ENCODE measurements at places on chromosomes 13 and 19.

DNA sequence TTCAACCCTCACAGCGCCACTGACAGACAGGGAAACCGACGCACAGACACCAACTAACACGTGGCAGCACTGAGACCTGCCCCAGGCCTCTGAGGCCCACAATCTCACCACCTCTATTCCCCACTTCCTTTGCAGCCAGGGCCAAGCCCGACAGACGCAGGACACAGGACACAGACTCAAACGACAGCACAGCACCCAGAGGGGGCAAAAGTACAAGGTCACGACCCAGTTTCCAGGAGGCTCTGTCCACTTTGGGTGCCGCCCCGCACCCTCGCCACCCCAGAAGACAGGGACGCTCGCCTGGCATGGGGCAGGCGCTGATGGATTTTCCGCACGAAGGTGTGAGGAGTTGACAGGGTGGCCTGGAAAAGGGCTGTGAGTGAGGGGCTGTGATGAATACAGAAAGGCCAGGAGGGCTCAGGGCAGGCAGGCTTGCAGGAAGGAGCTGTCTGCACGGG lies 48.8 kb downstream of the MLLT1 start:
- DNase-seq: no peak

- no peak for DNase-seq
These were observed 75.3 kb upstream of the RXFP2 start for GRCh38 chr13:31663880-31664585.

GRCh38 chr13:110164706-110165105 lies 142.3 kb downstream of the COL4A1 start:
- DNase-seq: no peak

DNA sequence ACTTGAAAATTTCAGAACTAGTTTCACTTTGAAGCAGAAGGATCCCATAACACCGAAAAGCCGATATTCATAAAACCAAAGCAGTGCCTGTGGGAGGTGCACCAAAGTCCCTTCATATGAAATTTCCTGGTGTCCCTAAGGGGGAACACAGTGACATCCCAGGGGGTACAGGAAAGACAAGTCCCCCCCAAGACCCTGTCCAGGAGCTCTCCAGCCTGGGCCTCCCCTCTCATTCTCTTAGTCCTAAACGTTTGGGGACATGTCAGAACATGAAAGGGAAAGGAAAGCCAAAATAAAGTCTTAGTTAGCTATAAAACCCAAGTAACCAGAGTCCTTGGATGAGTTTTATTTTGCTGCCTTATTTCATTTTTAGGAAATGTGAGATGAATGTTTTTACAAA lies 56.6 kb downstream of the MRPL57 start:
- no peak for DNase-seq

DNA sequence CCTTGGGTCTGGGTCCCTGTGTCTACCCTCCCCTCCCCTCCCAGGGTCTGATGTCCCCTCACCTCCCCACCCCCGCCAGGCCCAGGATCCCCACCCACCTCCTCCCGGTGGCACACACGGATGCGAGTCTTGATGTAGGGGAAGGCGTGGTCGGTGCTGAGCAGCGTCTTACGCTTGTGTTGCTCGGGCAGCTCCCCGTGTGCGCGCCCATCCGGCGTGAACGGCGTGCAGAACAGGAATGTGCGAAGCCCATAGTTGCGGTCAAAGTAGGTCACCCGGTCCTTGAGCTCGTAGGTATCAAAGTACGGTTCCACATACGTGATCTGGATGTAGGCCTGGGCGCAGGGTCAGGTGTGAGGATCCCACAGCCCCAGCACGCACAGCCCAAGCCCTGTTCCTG lies 4.4 kb upstream of the KANK2 start:
- no peak for DNase-seq

- DNase-seq: no peak
These were observed 801.9 kb upstream of the SLITRK1 start for GRCh38 chr13:84684048-84684662.

- DNase-seq: no peak
These were observed 10.4 kb upstream of the TBC1D4 start for GRCh38 chr13:75492389-75492788.

- no peak for DNase-seq
These were observed 1316.7 kb upstream of the SLC10A2 start for GRCh38 chr13:104382951-104383350.

- peak; percentile 44 for DNase-seq
These were observed 44.5 kb upstream of the GTF3A start for GRCh38 chr13:27379694-27380641.

GRCh38 chr13:51440381-51440780 lies 12.5 kb downstream of the INTS6 start:
- DNase-seq: no peak

- DNase-seq: no peak
These were observed 38.5 kb upstream of the TFDP1 start for GRCh38 chr13:113545931-113546516.

- no peak for DNase-seq
These were observed 34.4 kb upstream of the NANOS3 start for GRCh38 chr19:13842291-13843103.

DNA sequence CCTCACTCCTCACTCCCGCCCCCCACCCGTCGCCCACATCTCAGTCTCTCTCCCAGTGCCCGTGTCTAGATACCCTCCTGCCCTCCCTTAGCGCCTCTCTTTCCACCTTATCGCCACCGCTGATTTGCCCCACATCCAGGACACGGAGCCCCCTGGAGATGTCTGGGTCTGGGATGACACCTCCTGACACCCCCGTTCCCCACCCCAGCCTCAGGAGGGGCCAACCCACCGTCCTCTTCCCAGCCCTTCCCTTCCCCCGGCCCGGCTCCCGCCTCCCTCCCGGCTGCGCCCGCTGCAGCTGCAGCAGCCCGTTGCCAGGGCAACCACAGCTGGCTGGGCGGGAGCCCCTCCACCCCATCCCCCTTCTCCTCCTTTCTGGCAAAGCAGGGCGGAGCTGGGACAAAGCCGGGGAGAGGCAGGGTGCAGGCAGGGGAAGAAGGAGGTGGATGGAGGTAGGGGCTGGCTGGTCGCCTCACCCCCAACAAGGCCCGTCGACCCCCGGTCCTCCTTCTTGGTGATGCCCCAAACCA lies 13.5 kb downstream of the DPF1 start:
- no peak for DNase-seq

DNA sequence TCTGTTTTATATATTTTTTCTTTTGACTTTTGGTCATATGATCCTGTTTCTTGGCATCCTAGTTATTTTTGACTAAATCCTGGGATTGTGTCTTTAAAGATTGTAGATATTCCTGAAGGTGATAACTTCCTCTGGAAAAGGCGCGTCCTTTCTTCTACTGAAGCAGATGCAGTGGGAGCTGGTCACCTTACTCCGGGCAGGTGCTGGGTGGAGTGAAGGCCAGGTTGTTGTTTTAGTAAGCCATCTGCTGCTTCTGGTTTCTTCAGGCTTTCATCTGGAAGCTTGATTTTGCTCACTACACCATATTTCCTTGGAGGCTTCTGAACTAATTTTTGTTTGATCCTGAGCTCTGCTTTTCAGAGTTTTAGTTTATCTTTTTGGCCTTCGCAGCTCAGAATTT lies 21.5 kb downstream of the URI1 start:
- no peak for DNase-seq

- DNase-seq: no peak
These were observed 276.0 kb downstream of the FOXO1 start for GRCh38 chr13:40390401-40390916.

DNA sequence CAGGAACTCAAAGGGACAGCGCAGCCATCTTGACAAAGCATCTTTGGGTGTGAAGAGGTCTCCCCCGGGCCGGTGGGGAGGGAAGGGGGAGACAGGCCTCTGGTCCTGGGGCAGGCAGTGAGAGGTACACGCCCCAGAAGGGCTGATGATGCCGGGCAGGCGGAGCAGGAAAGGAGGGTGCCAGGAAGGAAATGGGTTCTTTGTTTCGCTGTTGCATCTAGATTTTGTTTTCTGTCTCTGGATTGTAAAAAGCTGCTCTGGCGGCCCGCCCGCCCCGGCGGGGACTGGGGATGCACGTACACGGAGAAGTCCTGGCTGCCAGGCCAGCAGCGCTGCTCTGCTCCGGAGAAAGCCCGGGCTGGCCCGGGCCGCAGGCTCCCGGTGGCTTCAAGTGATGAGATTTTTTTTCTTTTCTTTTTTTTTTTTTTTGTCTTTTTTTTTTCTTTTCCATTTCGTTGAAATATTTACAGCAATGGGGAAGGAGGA lies 13.2 kb upstream of the ASF1B start:
- DNase-seq: no peak

DNA sequence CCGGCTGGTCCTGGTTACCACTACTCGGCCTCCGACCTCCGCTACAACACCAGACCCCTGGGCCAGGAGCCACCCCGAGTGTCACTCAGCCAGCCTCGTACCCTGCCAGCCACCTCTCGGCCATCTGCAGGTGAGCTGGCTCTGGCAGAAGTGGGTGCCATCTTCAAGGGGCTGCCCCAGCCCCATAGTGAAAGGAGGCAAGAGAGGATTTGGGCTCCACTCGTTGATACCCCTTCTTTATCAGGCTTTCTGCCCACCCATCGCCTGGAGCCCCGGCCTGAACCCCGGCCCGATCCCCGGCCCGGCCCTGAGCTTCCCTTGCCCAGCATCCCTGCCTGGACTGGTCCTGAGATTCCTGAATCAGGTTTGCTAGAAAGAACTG lies 7.1 kb downstream of the LTBP4 start:
- DNase-seq: no peak

DNA sequence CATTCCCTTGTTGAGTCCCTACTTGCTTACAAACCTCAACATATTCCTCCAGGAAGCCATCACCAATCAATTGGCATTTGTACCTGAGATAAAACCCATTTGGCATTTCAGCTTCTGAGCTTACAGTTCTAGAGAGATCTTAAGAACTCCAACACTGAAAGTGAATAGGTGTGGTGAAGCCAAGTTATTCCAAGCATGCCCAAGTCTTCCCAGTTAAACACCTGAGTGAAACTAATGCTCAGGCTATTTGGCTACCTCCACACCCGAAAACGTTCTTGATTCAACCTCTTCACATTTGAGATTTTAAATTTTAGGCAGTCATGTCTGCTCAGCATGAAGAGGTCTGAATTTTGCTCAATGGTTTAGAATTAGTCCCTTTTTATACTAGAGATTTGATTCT lies 2.5 kb upstream of the SCEL start:
- no peak for DNase-seq

DNA sequence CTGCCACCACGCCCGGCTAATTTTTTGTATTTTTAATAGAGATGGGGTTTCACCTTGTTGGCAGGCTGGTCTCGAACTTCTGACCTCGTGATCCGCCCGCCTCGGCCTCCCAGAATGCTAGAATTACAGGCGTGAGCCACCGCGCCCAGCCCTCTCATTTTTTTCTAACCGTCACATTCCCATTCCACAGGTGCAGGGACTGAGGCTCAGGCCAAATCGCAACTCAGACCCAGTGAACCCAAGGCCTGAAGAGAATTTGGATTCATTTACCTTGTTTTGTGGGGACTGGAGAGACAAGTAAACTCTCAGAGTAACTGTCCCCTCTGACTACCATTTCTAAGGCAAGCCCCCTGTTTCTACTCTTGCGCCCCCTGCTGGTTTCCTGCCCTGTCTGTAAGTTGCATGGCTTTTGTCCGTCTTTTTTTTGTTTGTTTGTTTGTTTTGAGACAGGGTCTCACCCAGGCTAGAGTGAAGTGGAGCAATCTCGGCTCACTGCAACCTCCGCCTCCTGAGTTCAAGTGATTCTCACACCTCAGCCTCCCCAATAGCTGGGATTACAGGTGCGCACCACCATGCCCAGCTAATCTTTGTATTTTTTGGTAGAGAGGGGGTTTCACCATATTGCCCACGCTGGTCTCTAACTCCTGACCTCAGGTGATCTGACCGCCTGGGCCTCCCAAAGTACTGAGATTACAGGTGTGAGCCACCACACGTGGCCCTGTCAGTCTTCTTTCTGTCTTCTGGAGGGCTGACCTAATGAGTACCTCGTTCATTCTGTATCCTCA lies 2.3 kb upstream of the STRN4 start:
- peak; percentile 50 for DNase-seq

DNA sequence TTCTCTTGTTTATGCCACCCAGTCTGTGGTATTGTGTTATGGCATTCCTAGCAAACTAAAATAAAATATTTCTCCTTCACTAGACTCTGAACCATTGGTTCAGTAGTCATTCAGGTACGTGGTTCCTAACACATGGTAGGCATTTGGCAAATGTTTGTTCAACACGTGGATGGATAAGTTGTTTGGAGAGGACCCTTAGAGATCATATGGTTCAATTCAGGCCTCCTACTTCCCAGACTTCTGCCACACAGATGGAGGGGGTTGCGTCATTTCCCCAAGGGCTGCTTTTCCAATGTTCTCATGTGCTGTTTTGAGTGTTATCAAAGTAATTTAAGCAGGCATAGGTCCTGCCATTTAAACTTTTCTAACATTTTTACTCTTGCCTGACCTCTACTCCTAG lies 6.7 kb downstream of the CXCL17 start:
- no peak for DNase-seq

- DNase-seq: no peak
These were observed 522.0 kb upstream of the ATXN8OS start for GRCh38 chr13:69585656-69586055.

GRCh38 chr19:19480688-19481087 lies 34.7 kb downstream of the TSSK6 start:
- no peak for DNase-seq

GRCh38 chr13:58592052-58592451 lies 960.5 kb downstream of the PCDH17 start:
- no peak for DNase-seq

DNA sequence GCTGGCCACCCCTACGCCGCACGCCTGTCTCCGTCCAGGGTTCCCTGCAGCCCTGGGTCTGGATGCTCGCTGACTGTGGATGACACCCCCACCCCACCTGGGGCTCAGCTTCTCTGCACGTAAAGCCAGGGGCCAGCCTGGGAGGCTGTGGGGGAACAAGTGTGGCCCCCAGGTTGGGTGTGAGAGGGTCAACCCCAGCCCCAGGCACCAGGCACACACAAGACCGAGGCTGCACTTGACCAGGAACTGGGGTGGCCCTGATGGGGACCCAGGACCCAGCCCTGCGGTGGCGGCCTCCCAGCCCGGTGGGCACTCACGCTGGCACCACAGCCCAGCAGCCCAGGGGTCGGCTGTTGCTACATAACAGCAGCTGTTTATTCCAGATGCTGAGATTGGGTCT lies 41.6 kb downstream of the GAS6 start:
- no peak for DNase-seq
